ENCODE measurements at places on chromosomes 7 and 10.

DNA sequence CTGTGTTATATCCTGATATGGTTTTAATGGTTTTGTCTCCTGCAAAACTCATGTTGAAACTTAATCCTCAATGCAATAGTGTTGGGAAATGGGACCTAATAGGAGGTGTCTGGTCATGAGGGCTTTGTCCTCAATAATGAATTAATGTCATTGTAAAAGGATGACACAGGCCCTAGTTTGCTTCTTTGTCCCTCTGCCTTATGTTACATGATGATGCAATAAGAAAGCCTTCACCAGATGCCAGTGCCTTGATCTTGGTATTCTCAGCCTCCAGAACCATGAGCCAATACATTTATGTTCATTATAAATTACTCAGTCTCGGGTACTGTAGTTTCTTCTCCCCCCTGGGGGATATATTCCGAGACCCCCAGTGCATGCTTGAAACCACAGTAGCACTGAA, 1247.4 kb upstream of the SORCS1 start:
- DNase-seq, result no peak

GRCh38 chr7:139773371-139773770, 4.4 kb downstream of the HIPK2 start:
- DNase-seq, result no peak

GRCh38 chr10:98096316-98096715, 38.1 kb upstream of the R3HCC1L start:
- DNase-seq, result no peak

DNA sequence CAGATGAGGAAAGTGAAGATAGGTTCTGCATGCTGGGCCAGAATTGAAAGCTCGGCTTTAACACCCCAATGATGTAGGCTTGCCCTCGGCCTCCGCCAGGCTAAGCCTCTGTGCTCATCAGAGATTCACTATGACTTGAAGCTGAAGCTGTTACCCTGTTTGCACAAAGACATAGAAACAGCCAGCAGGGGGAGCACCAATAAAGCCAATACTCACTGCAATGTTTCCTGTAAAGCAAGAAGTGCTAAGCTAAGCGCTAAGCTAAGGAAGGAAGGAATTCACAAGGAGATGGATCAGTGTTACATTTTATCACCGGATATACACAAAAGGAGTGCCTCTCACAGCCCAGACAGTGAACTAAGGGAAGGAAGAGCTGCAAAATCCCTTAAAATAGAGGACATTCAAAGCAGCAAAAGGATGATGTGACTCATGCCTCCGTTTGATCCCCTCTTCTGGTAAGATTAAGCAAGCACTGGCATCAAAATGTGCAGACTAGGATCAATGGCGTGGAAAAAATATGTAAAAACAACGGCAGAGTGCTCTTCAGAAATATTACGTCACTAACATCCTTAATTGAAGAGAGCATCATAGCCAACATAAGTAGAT, 153.8 kb downstream of the COBL start:
- peak; percentile 17 for DNase-seq

DNA sequence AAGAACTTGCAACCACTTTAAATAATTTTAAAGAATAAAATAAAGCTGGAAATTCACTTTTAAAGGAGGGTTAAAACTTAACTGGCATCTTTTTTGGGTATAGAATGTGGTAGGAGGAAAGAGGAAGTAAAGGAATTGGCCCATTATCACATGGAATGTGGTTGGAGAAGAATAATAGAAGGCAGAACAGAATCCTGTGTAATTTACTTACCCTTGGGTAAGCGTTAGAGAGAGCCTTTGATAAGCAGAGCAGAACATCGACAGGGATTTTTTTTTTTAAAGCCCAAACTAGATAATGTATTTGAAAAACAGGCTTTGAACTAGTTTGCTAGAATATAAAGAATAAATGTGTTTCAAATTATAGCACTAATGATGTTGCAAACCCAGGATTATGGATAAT, 199.8 kb upstream of the KIAA1217 start:
- no peak for DNase-seq

GRCh38 chr10:7507887-7508726, 97.3 kb upstream of the SFMBT2 start:
- DNase-seq, result peak; percentile 9

GRCh38 chr7:23532490-23533237, 883 bp upstream of the TRA2A start:
- no peak for DNase-seq

DNA sequence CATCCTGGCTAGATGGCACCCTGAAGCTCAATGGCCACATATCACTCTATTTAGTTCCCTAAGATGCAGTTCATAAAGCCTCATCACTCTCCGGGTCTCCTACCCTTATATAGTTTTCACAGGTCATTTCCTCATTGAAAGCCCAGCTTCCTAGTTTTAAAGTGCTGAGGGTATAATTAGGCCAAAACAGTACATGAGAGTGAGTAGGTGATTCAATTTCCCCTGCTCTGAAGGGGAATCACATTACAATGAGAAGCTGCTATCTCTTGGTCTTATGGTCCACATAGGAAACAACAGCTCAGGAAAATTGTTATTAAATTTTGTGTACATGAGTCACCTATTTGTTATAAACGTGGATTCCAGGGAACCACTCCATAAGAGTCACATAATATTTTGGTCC, 162.0 kb downstream of the SEMA3E start:
- DNase-seq, result no peak

DNA sequence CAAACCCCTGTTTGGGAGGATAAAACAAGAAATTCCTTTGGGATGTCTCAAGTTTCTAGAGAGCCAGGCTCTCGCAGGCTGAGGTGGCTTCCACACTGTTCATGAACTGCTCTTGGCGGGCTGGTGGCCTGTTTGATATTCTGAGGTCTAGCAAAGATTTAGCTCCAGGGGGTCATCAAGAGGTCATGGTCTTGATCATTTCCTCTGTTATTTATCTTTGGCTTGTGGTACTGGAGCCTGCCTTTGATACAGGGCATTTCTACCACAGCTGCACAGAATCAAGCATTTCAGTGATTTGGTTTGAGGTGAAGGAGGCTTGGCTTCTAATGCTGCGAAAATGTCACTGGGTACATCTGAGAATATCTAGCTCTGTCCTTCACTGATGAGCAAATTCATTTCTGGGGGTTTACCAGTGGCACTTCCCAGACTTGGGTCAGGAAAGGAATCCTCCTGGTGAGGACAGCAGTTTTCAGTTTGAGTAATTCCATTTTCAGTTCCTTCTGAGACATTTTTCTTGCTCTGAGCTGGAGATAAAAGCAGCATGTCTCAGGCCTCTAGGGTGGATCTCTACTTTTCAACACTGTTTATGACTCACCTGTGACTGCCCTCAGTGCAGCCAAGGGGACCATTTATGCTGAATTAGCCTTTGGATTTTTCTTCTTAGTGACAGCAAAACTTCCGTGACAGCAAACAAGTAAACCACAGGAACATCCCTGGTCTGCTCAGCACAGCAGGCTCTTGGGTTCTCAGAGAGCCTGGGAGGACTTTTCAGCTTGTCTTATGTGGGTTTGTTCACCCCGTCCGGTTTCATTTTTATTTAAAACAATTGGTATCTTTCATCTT, 312.0 kb downstream of the RNLS start:
- DNase-seq, result peak; percentile 4

DNA sequence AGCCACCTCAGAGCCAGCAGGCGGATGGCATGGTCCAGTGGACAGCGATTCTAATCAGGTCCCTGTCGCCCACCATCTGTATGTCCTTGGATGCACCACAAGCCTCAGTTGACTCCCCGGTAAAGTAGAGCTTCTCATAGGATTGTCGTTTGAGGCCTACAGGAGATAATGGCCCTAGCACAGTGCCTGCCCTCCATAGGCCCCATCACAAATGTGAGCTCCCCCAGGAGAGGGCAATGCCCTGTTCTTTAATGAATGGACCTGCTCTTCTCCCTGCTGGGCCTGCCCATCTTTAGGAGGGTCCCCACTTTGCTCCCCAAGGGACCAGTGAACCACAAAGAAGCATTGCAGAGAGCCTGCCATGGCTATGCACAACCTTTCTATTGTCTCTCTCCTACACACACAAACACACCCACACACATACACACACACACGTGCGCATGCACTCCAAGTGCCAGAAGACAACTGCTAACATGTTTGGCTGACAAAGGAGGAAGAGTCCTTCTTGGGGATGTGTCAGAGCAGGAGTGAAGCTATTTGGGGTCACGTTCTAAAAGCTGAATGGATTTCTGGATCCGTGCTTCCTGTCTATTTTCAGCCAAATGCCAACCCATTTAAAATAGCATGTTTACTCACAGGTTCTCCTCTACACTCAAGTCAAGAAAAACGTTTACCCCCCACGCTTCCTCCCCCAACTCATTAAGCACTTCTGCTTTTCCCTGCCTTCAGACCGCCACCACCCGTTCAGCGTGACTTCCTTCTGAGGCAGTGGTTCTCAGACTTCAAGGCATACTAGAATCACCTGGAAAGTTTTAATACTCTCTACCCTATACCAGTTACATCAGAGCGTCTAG, 196.1 kb downstream of the GRID1 start:
- no peak for DNase-seq
